ENCODE measurements at places on chromosomes 4 and X.

DNA sequence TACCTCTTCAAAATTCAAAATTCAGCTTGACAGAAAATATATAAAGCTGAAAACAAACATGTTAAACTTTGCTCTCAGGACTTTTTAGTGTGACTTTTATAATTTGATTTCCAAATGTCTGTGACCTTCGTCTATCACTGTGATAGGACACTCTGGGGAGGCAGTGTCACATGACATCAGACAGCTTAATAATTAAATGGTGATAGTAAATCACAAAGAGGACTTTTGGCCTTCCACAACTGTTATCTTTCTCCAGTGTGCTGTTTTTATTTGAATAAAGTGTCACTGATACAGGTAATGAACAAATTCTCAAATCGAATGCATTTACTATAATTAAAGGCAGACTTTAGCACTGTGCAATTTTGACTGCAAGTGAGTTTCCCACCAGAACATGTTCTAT, 83.1 kb downstream of the MID1 start:
- no peak for DNase-seq

GRCh38 chr4:132114885-132115284, 1034.2 kb upstream of the PCDH10 start:
- DNase-seq, result no peak

GRCh38 chr4:53147711-53148110, 218.2 kb downstream of the SCFD2 start:
- no peak for DNase-seq

DNA sequence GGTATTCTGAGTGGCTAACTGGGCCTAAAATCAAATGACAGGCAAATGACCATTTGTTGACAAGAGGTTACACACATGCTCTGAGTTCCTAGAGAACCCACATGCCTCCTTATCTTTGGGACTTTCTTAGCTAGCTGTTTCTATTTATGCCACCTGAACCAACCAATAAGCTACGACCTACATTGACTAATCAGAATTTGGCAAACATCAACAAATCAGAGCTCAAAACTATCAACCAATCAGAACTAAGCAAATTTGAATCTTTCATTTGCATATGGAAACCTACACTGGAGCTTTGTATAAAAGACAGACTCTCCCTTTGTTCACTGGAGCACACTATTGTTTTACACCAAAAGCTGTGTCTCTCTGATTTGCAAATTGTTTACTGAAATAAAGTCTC, 192.0 kb downstream of the CXXC4 start:
- DNase-seq, result no peak

DNA sequence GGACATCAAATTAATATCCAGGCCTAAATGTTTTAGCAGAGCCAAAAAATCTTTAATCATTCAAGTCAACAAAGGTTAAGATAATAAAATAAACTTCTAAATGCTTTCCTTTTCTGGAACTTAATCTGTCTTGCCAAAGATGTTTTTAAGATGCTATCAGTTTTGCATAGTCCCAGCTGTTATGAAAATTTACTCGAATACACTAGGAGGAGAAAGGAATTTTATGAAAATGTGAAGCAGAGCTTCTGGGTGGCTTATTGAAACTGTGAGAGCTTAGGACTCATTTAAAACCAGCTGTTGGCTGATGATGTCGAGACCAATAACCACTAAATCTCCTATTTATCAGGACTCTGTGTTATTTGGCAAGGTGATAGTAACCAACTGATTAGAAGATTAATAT, 202.2 kb upstream of the ETNPPL start:
- DNase-seq, result no peak

GRCh38 chr4:159506801-159507517, 404.1 kb downstream of the RAPGEF2 start:
- no peak for DNase-seq

DNA sequence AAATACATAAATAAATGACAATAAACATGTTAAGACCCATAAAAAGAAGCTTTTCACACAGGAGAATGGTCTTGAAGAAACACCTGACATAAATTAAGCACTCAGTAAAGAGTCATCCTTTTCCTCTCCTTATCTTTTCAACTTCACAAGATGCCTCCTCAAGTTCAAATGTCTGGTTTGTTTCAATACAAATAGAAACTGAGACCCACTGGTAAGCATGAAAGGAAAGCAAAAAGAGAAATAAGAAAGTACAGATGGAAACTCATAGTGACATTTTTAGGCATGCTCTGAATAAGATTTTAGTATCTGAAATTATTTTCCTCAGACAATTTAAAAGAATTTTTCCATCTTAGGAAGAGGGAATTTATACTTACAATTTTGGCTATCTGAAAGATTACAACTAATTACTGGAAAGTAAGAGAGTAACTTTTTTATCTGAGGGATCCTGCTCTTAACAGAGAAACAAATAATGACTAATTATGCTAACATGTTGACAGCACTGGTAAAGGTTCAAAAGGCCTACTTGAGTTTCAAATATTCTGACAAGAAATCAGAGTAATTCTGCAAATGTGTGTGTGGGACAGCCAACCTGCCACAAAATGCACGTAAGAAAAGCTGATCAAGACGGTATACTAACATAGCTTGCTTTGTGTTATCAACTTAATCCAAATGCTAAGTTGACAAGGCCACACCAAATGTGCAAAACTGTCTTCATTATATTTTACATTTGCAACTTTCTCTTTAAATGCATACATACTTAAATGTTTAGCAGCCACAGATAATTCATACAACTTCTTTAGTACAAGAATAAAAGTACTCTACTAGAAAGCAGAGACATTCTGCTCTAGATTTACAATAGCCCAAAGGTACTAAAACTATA, 113.0 kb downstream of the IQCM start:
- no peak for DNase-seq

DNA sequence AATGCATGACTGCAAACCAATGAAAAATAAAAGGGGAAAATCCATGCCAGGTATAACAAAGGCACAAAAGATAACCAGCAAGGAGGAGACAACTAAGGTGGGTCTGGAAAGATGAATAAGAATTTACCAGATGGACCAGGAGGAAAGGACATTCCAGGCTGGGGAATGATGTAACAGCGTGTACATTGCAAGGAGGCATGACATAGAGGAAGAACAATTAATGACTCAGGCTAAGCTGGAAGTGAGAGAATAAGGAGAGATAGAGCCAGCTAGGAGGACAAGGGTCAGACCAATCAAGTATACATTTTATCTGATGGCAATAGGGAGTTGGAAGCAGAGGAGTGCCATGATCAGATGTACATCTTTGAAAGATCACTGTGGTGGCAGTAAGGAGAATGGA, 57.0 kb downstream of the MTMR8 start:
- no peak for DNase-seq

DNA sequence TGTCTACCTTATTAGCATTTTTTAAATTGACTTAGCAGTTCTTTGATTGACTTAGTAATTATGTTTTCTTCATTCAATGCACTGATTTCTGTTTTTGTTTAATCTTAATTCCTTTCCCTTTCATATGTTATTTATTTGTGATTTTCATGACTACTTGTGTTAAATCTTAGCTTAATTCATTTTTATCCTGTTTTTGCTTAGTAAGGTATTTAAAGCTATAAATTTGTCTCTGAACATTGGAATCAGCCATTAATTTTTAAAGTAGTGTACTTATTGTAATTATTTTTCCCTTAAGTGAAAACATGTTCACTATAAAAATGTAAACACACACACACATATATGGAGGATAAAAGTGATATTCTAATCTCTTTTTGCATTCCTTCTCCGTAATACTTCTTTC, 109.1 kb upstream of the DIPK2B start:
- no peak for DNase-seq

DNA sequence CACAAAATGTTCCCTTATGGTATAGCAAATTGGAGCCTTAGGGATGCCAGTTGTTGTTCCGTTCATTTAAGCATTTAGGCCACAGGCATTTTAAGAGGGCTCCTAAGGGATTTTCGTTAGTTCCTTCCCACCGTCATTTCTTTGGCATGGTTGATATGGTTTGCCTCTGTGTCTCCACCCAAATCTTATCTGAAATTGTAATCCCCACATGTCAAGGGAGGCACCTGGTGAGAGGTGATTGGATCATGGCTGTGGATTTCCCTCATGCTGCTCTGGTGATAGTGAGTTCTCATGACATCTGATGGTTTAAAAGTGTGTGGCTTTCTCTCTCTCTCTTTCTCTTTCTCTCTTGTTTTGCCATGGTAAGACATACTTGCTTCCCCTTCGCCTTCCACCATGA, 104.1 kb downstream of the ASB9 start:
- no peak for DNase-seq

- no peak for DNase-seq
Measured at GRCh38 chr4:185108669-185109068, 34.4 kb upstream of the SLC25A4 start.

DNA sequence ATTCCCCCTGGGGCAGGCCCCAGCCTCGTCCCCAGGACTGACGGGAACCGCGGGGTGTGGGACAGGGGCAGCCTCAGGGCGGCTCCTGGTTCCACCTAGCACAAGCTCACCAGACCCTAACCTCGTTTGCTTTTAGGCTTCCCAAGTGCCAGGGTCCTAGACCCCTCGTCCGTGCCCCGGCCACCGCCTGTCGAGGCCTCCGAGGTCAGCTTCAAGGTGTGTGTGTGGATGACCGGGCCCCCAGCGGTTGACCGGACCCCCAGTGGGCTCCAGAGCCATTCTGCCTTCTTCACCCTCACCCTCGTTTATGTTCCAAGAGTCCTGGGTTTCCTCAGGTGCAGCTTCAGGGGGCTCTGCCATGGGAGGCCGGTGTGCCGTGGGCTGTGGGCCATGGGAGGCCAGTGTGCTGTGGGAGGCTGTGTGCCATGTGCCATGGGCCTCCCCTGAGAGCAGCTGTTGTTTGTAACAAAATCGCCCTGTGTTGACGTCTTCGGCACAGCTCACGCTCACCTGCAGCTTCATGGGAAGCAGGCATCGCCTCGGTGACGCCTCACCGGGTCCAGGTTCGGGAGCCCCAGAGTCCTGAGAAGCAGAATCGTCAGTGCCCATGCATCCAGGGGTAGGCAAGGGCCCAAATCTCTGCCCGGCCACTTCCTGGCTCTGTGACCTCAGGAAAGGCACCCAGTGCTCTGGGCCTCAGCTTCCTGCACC, 43.0 kb upstream of the HMX1 start:
- no peak for DNase-seq

- DNase-seq, result no peak
Measured at GRCh38 chr4:148270630-148271029, 171.6 kb downstream of the NR3C2 start.

DNA sequence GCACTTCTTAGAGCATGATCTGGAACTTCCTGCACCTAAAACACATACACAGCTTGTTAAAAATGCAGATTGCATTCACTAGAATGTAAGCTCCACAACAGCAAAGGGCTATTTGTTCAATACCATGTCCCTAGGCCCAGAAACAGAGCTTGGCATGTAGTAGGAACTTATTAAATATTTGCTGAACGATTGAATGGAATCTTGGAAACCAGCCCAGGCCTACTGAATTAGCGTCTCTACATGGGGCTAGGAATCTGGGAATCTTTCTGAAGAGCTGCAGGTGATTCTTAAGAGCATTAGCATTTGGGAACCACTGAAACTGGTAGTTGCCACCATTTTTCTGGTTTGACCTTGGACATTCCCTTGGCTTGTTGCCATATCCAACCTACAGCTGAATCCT, 234.1 kb downstream of the STIM2 start:
- no peak for DNase-seq

DNA sequence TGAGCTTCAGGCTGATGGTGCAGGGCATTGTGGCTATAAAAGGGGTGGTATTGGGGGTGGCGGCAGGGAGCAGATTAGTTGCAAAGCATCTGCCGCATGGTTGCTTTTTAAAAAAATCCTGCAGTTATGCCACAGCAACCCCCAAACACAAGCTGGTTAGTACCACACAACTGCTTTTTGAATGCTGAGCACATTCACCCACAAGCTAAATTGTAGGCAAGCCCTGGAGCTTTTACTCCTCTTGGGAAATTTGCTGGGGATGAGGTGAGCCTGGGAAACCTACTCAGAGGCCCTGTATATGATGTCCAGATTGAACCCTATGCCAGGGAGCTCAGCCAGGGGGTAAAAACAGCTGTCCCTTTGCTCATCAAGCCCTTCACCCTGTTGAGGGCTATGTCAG, 33.8 kb upstream of the TRIM2 start:
- peak; percentile 43 for DNase-seq

DNA sequence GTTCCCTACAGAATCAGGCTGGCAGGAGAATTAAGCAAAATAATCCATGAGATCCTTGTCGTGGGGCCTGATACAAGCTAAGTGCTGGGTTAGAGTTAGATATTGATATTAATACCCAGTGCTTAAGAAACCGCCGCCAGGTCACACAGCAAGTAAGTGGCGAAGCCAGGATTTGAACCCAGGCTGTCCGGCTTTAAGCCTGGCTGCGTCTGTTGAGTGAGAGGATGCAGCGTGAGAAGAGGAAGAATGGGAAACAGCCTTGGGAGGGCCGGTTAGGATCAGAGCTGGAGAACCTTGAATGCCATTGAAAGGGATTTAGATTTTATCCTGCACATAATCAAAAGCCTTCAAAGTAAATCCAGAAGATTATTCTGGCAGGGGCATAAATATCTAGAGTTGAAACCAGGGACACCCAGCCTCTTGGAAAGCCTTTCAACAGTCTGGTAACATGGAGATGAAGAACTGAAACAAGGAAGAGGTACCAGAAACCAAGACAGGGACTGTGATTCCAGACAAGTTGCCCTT, 64.8 kb upstream of the HELT start:
- no peak for DNase-seq

- no peak for DNase-seq
Measured at GRCh38 chr4:176635372-176636261, 157.1 kb downstream of the VEGFC start.

GRCh38 chrX:119495734-119496726, 27.8 kb downstream of the SLC25A5 start:
- DNase-seq, result no peak

DNA sequence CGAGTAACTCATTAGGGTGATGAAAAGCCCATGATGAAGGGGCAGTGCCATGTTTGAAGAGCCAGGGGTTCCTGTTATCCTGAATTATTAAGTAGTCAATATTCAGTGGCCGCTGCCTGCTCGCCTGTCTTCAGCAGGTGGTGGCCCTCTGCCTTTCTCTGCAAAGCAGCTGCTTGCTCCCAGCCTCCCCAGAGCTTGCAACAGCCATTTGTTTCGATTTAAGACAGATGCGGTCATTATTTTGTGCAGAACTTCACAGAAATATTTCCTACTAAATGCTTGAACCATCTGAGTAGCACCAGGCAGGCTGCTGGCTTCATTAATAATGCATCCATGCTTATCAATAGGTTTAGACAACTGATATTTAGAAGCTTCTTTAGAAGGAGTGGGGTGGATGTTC, 104.3 kb upstream of the TTC29 start:
- DNase-seq, result no peak

Measured in C1 segment of cervical spinal cord (tissue), 14 donors.